Stimulated activated CD4-positive, alpha-beta T cell treated with anti-CD3 and anti-CD28 coated beads, Interleukin-15, amount 100 ng/mL, for 1 hour (primary cell): ENCODE measurements at places on chromosomes 7 and 10.

DNA sequence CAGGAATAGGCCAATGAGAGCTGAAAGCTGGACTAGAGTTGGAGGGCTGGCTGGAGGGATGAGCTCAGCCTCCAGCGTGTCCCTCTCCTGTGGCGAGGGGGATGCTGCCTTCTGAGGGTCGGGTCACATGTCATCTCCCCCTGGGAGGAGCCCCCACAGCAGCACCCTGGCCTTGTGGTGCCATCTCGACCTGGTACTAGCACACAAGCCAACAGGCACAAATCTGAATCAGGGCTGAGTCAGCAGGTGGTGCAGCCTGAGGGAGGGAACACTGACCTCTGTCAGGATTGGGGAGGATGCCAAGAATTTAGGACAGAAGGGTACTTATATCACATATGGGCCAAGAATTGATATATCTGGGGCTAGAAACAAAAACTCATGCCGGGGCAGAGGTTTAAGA lies 280.4 kb downstream of the CELF2 start:
- no peak for DNase-seq

GRCh38 chr10:95394161-95394880 lies 103.5 kb upstream of the PDLIM1 start:
- no peak for DNase-seq

DNA sequence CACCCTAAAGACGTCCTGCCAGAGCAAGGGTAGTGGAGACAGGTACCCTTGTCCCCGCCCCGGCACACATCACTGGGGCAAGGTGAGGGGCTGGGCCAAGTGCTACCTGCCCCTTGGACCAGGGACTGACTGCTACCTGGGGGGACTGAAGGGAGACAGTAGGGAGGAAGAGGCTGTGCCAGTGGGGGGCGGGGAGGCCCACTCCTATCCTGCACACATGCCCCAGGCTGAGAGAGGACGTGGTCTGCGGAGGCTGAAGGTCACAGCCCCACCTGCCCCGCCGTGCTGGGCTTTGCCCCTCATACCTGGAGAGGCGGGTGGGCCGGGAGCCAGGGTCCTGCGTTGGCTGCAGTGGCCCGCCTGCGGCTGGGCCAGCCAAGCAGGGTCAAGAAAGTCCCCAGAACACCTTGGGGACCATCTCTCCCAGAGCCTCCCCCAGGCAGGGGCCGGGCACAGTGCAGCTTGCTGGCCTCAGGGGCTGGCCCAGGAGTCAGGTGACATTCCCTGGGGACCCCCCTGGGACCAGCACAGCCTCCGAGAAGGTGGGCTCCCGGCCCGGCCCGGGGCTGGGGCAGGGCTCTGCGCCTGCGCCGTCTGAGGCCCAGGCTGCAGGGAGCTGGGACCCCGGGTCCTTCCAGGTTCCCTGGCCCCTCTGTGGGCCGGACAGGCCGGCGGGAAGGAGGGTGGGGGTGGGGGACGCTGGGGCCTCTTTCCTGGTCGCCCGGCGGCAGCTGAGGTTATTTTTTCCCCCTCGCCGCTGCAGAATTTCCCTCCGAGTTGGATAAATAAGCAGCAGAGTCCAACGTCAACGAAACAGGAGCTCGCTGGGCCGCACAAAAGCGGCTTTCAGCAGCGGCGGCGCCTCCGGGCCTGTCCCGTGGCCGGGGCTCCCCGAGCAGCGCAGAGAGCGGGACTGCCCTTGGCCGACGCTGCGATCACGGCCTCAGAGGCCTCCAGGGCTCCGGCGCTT lies 9.8 kb upstream of the FZD9 start:
- no peak for DNase-seq

DNA sequence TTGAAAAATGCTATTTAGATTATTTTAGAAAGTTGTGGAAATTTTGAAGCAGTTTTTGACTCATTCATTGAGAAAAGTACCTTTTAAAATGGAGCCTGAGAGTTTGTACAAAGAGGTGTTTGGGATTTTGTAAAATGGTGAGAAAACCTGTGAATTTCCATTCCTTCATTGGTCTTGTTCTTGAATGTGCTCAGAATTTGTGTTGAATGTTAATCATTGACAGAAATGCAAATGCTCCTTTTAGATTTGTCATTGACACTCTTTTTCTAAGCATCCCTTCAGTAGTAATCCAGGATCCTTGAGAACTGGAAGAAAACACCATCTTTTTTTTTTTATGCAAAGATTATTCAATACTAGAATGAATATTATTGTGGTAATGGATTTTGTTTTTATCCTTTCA lies 74.8 kb downstream of the LCOR start:
- DNase-seq = no peak
